ENCODE measurements at places on chromosomes 2 and 18.

DNA sequence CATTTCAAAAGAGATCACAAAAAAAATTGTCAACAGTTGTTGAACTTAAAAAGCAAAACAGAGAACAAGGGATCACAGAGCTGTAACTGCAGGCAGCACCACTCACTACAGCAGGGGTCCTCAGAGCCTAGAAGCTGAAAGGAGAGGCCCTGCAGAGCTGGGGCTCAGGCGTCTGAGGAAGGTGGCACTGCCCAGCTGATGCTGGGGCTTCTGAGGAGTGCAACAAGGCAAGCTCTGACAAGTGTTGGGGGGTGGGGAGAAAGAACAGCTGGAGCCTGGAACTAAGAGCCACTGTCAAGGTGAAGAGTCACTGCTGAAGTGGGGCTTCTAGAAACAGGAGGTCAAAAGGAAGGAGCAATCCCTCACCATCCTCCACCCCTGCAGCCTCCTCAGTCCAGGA, 46.2 kb downstream of the FTCDNL1 start:
- DNase-seq = no peak

DNA sequence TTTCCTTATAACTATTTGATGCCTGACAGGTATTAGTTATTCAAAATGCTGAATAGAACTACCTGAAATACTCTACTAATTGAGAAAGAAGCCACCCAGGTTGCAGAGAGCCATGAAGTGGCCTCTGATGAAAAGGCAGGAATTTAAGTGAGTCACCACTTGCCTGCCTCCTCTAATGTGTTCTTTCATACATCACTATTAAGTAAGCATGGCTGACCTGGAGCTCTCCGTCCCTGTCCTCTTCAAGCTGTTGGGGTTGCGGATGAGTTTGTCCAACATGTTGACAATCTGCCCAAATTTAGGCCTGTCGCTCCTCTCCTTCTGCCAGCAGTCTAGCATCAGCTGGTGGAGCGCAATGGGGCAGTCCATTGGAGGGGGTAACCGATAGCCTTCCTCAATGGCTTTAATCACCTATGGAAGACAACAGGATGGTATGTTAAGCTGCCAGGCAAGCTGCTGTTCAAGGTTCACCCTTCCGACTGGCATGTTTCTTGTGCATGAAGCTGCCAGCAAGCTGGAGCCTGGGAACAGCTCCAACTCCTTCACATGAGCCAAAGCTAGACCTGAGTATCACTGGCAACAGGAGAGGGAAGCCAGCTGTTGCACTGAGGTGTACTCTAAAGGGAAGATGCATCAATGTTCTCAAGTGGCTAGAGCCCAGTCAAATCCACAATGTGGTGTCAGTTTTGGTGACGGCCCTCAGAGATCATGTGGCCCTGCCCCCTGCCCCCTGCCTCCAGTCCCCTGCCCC, 142.2 kb downstream of the EPHA4 start:
- DNase-seq = no peak

DNA sequence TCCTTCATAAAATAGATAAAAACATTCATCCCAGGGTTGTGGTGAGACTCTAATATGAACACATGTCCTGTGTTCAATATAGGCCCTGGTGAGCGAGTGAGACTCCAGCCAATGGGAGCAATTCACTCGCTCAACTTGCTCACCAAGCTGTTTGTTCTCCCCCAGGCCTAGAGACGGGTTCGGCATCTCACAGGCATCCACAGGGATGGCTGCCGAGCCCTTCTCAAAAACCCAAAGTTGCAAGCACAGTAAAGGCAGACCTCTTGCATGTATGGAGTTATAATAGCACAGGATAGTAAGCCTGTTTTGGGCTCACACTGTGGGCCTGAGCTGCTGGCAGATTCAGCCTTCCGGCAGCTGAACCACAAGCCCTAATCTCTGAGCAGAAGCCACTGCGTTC, 15.7 kb downstream of the PARD6G start:
- DNase-seq = no peak

DNA sequence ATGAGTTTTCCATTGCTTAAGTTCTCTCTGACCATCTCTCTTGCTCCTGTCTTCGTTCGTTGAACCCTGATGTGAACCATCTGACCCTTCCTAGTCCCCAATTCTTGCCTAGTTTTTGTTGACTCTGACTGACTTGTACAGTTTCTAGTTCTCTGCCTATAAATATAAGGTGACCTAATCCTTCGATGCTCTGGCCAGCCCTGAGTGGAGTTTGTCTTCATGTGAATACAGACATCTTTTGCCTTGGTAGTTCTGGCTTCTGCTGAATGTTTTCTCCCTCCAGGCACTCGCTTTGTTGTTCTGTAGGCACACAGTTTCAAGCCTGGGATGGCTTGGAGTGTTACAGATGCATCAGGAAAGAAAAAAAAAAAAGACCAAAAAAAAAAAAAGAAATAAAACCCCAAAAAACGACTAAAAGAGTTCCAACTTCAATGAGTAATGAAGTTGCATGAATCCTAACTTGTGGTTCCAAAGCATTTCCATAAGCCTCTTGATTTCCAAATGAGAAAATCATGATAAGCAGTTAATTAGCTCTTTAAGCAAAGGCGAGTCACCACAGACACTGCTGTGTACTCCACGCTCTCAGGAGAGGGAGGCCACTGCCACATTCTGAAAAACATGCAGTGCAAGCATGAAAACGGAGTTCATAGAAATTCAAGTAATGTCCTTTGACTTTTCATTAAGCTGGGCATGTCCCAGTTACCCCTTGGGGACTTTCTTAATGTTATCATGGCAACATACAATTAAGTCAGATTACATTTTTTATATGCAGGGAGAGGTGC, 165.2 kb downstream of the TDRD15 start:
- DNase-seq = no peak
